NCI-H1048 (cell line): ENCODE measurements at places on chromosomes 5 and 9.

- no peak for DNase-seq
Observed at GRCh38 chr5:76473661-76474060, 70.6 kb downstream of the IQGAP2 start.

DNA sequence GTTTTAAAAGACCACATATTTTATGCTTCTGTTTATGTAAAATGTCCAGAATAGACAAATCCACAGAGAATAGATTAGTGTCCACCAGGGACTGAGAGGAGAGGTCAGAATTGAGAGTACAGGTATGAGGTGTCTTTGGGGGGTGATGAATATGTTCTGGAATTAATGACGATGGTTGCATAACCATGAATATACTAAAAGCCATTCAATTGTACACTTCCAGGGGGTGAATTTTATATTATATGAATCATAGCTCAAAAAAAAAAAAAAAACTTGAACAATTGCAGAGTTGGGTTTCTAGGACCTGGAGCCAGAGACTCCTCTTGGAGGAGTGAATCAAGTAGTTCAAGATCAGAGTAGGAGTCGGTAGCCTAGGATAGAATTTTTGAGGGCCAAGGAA, 57.8 kb upstream of the RUSC2 start:
- DNase-seq: no peak

GRCh38 chr5:18043344-18043743, 409.1 kb downstream of the TAF11L14 start:
- DNase-seq: no peak

DNA sequence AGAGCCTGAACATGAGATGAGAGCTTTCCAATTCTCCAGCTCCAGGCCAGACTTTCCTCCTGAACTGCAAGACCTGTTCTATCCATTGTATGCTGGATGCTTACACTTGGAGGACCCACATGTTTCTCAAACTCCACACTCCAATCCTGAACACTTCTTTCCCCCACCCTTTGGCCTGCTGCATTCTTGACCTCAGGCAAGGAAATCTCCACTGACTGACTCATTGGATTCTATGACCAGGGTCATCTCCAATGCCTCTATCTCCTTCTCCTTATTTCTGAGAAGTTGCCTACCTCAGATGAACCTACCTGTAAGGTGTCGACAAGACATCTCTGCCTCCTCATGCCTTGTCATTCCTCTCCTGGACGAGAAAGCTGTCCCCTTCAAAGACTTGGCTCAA, 153.6 kb downstream of the CRB2 start:
- no peak for DNase-seq

GRCh38 chr5:160445132-160445531, 23.5 kb downstream of the PTTG1 start:
- no peak for DNase-seq

DNA sequence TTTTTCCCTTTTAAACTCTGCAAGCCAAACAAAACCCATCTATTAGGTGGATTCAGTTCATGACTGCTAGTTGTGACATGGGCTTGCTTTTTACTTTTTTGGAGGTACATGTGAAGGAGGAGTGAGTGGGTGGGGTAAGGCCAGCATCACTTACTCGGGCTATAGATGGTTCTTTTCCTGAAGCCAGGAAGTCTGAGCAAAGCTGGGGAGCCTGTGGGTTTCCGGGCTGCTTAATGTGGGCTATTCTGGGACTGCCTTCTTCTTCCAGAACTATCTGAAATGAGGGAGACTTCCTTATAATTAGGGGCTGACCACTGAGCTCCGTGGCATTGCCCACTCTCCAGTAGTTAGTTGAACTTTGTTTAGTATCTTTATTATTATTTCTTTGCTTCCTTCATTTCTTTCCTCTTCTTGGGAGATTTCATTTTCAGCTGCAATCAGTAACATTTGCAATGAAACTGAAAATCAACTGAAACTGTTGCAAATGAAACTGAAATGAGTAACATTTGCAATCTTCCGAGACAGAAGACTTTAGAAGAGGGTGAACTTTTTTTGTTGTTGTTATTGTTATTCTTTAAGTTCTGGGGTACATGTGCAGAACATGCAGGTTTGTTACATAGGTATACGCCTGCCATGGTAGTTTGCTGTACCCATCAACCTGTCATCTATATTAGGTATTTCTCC, 204.9 kb downstream of the LRRC70 start:
- DNase-seq: no peak

- DNase-seq: no peak
Observed at GRCh38 chr9:71213633-71214032, 92.2 kb upstream of the TRPM3 start.

- DNase-seq: no peak
Observed at GRCh38 chr9:126705767-126706697, 92.3 kb downstream of the LMX1B start.

GRCh38 chr9:79164406-79164805, 407.4 kb upstream of the TLE4 start:
- no peak for DNase-seq

DNA sequence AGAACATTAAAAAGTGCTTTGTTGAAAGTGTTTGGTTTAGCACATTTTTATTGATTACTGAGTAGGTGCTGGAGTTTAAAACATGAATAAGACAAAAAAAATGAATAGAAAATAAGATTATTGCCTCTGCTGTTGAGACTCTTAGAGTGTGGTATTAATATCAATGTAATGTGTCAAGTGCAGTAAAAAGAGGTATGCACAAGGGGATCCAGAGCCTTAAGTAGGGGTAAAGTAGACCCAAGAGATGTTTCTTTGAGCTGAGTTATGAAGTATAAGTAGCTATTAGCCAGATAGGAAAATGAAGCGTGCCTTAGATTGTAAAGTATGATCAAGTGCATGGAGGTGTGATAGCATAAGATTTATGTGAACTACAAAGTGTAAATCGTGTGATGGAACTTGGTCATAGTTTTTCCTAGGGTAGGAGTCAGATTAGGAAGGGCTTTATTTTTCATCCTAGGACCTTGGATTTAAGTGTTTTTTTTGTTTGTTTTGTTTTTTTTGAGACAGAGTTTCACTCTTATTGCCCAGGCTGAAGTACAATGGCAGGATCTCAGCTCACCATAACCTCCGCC, 45.2 kb downstream of the NSD1 start:
- no peak for DNase-seq

DNA sequence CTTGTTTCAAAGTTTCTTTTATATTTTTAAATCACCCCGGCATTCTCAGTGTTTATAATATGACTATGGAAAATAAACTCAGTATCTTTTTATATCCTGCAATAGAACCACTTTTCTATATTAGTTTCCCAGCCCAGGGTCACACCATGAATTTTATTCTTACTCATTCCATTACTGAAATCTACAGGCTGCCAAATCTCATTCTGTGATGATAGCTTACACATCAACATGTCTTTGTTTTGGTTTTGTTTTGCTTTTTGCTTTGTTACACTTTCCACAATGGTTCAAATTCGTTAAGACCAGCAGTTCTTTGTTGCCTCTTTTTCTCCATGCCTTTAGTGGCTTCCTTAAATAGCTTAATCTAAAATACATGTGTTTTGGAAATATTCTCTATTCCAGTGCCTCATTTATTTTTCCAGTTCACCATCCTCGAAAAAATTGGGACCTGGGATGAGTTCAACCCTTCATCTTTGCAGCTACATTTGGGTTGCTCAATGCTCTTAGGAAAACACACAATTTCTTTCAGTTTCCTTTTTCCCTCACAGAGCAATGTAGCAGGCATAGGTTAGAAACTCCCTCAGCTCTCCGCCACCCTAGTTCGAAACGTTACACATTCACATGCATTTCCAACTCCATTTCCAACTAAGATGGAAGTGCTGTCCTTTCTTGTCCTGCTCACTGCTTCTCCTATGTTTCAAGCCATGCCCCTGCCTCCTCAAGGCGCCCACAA, 1146.3 kb downstream of the MAT2B start:
- no peak for DNase-seq

DNA sequence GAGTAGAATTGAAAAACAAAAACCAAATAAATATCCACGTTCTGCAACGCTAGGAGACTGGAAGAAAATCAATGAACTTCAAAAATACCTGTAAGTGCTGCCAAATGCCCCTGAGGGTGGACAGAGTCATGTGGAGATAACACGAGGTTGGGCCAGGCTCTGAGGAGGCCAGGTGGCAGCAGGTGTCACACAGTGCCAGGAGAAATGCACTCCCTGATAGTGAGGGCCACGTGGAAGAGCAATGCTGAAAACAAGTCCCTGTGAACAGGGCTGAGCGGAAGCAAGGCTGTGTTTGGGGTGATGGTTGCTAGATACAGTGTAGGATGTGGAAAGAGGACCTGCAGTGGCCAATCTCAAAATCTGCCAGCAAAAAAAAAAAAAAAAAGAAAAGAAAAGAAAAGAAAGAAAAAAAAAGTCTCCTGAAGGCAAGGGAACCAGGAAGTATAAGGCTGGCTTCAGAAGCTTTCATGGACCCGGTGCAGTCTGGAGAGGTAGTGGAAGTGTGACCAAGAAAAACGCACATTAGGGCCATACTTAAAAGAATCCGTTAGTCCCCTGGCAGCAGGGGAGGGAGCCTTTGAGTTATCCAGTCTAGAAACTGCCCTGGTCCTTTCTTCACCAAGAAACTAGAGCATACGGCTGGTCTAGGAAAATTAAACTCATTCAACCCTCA, 16.8 kb downstream of the C1QTNF3 start:
- no peak for DNase-seq

GRCh38 chr5:8434501-8434900, 565.6 kb downstream of the MTRR start:
- DNase-seq: no peak

DNA sequence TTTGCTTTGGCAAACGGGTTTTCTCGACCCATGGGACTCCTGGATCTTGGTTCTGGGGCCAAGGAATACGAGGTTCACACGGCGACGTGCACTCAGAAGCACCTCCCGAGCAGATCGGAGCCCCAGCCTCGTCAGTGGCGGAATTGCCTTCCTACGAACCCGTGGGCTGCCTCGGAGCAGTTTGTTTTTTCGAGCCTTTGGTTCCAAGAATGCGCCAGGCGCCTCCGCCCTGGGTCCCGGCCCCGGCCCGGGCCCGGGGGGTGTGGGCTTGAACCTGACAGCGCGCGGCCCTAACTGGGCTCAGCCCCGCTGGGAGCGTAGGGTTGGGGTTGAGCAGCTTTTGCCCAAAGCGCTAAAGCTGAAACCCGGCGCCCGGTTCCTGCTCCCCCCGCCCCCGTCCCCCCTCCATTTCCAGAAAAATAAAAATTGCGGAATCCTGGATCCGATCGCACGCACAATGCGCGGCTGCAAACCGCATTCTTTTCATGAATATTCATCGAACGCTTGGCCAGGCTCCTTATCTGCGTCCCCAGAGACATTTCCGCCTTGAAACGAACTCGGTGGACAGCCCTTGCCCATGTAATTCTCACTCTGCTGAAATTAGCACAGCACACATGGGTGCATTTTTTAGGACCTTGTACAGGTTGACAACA, 1.0 kb downstream of the BASP1 start:
- DNase-seq: no peak

GRCh38 chr9:129557192-129558036, 63.5 kb downstream of the C9orf50 start:
- no peak for DNase-seq

DNA sequence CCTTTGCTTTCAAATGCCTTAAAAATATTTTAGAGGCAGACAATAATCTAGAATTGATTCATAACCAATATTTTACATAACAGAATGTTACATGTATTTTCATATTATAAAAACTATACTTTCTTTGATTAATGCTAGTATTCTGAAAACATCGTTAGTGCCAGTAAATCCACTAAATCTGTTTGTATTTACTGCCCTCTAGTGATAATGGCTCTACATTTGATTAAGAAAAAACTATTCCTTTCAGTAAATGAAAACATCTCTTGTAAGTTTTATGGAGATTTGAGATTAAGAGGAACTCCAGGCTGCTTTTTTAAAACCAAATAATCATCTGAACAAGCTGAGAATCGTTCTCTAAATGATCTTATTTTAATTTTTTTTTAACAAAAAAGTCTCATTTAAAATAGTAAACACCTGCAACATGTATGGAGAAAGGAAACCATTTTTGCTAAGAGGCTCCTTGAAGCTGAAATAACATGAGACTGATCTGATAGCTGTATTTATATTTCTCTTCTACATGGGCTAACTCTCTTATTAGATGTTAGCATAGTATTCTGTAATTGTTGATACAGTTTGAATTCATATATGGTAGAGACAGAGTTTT, 424.7 kb downstream of the RAB3C start:
- no peak for DNase-seq

GRCh38 chr5:137796279-137796678, 42.1 kb upstream of the HNRNPA0 start:
- DNase-seq: no peak

- DNase-seq: no peak
Observed at GRCh38 chr9:81289622-81290021, 399.7 kb downstream of the TLE1 start.

- DNase-seq: no peak
Observed at GRCh38 chr5:6404129-6404528, 25.8 kb upstream of the MED10 start.

DNA sequence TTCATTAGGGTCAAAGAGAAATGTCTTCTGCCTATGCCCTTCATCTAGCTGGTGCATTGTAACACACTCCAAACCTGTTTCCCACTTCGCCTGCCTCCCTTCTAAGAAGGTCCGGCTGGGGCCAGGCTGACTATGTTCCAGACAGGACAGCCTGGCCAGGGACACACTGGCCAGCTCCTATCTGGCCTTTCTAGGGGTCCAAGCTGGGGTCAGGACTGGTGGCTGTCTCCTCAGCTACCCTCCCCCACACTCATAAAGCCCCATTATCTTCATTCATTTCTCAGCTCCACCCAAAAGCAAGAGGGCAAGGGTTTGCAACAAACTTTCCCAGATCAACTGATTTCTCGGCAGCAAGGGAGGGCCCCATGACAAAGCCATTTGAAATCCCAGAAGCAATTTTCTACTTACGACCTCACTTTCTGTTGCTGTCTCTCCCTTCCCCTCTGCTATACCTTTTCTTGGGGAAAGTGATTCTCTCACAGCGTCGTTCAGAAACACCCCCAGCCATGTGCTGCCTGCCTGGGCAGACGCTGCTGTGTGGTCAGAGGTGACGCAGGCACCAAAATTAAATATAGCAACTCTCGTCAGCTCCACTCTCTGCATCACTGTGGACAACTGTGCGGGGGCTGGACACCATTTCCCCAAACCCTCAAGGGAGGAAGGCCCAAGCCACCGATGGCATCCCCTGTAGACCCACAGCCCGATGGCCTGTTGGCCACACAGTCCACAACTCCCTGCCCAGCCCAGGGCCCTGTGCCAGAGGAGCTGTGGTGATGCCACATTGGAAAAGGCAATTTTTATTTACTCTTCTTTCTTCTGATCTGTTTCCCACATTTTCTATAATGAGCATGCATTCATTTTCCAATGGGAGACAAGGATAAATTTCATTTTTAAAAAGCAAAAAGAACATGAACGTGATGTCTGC, 6.1 kb downstream of the IL13 start:
- DNase-seq: no peak

DNA sequence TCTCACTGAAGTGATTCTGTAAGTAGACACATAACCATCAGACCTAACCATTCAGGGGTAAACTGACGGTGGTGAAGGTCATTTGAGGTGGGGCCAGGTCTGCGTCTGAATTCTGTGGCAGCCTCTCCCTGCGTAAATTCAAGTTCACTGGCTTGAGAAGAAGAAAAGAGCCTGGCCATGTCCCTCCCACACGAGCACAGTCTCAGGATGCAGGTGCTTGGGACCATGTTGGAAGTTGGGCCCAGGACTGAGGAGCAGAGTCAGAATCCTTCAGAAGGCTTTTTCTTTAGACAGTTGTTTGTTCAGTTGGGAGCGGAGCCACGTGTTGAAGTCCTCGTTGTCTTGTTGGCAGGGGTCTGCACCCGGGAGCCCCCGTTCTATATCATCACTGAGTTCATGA, 24.1 kb downstream of the QRFP start:
- no peak for DNase-seq
